ENCODE measurements at places on chromosomes 1 and 21.
A peak's percentile ranks its signal among the peaks of the same experiment; 100 is the strongest.

- DNase-seq = no peak
Observed at GRCh38 chr1:34597877-34598514, 156.9 kb upstream of the GJB5 start.

- DNase-seq = no peak
Observed at GRCh38 chr1:117981455-117982192, 52.1 kb downstream of the WDR3 start.

DNA sequence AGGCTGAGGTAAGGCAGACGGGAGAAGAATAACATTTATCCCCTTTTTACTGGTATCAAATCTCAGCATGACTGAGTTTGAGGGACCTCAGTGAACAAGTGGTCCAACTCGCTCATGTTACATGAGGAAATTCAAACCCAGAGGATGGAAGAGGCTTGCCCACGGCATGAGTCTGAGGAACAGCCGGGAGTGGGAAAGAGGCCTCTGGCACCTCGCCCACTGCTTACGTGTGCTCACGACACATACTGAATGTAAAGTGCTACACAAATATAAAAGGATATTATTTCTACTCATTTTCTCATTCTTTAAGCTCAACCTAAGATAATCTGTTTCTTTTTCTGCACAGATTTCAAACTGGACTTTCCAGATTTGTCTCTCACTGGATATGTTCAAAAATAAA is 14.7 kb downstream of the BEND5 start:
- no peak for DNase-seq

DNA sequence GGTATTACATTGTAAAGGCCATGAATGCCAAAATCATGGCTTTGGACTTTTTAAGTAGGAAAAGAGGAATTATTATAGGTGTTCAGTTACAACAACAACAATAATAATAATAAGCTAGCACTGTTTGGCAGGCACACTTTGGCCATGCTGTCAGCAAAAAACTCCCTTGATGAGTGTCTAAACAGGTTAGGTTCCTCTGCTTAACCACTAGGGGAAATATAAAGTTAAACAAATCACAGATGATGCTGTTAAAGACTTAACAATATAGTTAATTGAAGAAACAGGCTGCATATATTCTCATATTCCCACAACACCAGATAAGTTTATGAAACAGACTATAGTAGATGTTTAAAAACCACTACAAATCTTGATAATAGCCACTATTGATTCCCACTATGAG is 46.4 kb downstream of the RGS21 start:
- no peak for DNase-seq

DNA sequence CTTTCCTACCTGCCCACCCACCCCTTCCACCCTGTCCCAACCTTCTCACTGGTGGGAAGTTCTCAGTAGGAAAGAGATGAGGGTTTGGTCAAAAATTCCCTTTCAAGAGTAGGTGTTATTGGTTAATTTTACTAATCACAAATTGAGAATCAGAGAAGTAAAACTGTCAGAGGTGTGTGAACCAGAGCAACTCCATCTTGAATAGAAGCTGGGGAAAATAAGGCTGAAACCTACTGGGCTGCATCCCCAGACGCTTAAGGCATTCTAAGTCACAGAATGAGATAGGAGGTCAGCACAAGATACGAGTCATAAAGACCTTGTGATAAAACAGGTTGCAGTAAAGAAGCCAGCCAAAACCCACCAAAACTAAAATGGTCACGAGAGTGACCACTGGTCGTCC is 11.5 kb downstream of the PLA2G2D start:
- DNase-seq = no peak

DNA sequence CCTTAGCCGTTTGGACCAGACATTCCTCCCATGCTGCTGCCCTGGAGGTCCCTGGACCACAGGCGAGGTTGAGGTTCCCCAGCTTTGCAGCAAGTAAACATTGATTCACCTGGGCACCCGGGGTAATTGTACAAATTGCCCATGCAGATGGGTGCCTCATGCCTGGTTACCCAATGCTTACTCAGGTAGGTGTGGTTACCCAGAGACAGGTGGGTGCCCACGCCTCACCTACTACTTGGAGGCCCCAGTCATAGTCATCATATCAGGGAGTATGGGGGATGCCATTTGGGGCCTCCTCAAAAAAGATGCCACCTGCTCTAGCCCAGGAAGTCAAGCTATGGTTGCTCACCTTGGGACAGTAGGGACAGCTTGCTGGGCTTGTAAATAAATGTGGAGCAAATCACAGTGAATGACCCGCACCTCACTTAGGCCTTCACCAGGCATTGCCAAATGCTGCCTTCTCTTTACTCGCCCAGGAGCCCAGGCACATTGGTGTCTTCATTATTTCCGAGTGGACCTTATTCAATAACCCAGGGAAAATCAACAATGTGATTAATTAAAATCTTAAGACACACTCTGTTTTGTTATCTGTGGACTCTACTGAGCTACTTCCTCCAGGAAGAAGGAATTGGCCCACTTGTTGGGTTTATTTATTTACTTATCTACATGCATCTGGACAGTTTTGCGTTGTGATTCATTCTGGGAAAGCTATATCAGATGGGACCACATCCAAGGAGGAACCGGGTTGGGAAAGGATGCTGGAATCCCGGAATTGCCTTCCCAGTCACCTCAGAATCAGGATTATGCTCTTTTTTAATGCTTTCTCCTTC is 35.6 kb upstream of the GRHL3 start:
- DNase-seq = no peak

GRCh38 chr1:186620566-186621350 is 59.5 kb downstream of the PTGS2 start:
- no peak for DNase-seq

DNA sequence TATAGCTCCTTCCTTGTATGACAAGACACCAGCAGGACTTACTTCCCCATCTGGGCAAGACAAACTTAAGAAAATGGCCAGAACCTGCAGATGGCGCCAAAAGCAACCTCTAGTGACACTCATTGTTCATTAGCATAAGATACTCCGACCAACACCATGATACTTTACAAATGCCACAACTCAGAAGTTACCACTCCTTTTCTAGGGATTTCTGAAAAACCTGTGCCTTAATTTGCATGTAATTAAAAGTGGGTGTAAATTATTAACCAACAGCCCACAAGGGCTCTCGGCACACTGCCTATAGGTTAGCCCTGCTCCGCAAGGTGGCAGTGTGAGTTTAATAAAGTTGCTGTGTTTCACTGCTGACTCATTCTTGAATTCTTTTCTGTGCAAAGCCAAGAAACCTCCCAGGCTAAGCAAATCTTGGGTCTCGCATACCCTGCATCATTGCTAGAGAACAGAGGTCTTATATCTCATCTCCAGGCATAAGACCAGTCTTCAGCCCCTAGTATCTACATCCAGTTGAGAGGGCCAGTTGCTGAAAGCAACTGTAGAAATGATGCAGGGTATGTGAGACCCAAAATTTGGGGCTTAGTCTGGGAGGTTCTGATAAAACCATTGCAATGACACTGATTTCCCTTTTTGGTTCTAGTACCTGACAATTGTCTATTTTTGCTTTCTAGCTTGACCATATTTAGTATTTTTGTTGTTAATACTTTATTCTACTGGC is 86.4 kb downstream of the FAF1 start:
- peak; percentile 40 for DNase-seq

GRCh38 chr1:69252696-69253095 is 315.0 kb upstream of the LRRC7 start:
- no peak for DNase-seq

DNA sequence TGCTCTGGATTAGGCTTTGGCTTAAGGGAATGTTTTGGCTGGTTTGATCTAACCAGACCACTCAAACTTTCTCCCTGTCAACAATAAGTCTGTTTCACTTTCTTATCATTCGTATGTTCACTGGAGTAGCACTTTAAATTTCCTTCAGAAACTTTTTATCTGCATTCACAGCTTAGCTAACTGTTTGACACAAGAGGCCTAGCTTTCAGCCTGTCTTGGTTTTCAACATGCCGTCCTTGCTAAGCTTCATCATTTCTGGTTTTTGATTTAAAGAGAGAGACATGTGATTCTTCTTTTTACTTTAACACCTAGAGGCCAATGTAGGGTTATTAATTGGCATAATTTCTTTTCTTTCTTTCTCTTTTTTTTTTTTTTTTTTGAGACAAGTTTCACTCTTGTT is 14.9 kb upstream of the CYB5R1 start:
- DNase-seq = no peak

All from stimulated activated CD8-positive, alpha-beta memory T cell treated with anti-CD3 and anti-CD28 coated beads, Interleukin-7, amount 100 ng/mL, for 1 hour (primary cell).